ENCODE measurements at places on chromosomes 7 and 10. TPM values are rescaled to one million over a fixed set of nuclear protein-coding genes. Genes with fewer than 3 reads are reported as not detected.

DNA sequence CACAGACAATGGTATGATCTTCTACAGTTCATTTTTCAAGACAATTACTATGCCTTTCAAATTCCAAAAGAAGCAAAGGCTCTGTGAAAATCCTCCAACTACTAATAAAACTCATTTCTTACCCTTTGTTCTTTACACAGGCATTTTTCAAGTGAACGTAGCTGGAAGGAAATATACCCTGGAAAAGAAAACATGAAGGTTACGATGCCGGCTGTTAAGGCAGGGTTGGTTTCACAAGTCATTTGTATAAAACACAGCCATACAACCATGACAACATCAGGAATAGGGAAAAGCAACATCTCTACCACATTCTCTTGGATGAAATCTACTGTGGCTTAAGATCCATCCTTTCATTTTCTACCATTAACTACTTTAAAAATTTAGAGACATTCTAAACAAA, 207.9 kb downstream of the DOCK4 start:
- no peak for DNase-seq

DNA sequence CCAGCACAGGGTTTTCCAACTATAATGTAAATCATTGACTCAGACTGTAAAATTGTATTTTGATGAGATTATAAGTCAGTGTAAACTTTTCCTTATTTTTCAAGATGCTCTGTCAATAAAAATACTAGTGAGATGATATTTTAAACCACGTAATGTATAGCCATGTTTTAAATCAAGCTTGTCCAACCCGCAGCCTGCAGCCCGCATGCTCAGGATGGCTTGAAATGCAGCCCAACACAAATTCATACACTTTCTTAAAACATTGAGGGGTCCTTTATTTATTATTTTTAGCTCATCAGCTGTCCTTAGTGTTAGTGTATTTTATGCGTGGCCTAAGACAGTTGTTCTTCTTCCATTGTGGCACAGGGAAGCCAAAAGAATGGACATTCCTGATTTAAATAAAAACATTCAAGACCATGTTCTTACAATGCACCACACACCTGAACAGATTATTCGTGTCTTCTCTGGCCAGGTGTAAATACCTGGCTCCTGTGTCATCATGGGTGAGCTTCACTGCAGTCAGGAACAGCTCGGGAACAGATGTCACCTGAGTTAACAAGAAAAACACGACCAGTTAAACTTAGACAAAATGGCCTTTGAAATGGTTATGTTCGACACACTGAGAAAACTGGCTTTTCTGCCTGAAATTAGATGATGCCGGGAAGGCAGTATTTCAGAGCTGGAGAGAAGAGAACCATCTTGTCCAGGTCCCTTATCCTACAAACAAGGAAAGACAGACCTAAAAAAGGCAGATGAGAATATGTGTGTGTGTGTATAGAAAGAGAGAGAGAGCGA, 5.9 kb downstream of the PITRM1 start:
- no peak for DNase-seq

- DNase-seq = no peak
These were observed 475.4 kb upstream of the GHITM start for GRCh38 chr10:83663918-83664317.

GRCh38 chr7:96118449-96119001, 203.4 kb downstream of the SLC25A13 start:
- DNase-seq = no peak

GRCh38 chr10:44397476-44398225, 12.8 kb upstream of the CXCL12 start:
- peak; percentile 74 for DNase-seq

- peak; percentile 21 for DNase-seq
These were observed 248.8 kb upstream of the FZD8 start for GRCh38 chr10:35890676-35891495.

- DNase-seq = peak; percentile 25
These were observed 1.2 kb downstream of the GRIFIN start for GRCh38 chr7:2474813-2475677.

- DNase-seq = no peak
These were observed 81.4 kb upstream of the KIAA1217 start for GRCh38 chr10:24127516-24127915.

DNA sequence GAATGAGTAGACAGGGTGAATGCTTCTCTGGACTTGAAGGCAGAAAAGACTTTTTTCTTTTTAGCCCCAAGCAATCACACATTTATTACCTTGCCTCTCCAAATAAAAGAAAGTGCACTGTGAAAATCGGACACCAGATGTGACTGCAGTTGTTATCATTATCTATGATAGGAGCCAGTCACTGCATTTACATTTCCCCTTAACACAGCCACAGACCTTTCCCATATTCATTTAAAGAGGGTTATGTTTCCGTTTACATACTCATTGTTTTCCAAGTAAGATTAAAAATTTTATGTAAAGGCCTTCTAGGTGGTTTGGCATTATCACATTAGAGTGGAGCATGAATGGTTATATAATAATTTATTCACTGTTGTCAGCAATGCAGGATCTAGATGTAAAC, 586.8 kb downstream of the SORCS1 start:
- DNase-seq = no peak

DNA sequence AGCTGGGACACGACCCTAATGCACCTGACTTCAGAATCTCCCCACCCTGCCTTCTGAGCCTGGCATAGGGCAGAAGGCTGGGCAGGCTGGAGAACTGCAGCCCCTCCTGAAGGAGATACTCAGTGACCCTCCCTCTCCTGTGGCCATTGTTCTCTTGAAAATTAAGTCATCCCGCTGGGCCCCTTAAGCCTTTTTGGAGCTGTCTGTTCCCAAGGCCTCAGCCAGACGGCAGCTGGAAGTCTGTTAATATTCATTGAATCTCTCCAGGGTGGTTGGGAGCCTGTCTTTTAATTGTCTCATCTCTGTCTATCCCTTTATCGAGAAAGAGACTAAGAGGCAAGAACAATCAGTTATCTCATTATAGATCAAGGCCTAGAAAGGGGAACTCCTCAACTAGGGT, 118.1 kb upstream of the PCBD1 start:
- DNase-seq = no peak

DNA sequence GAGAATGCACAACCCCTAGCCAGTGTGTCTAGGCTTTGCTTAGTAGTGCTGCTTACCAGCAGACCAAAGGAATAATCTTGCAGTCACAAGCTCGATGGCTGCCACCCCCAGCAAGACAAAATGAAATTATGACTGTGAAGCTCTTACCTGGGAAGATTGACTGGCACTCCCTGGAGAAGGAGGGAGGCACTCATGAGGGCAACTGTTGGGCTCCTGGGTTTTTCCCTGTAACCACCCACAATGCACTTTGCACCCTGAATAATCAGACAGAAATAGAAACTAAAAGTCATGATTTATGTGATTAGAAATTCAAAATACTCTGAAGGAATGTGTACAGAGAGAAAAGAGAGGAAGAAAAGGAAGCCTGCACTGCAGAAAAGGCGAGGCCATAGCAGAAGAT, 144.3 kb upstream of the DGKB start:
- DNase-seq = no peak

DNA sequence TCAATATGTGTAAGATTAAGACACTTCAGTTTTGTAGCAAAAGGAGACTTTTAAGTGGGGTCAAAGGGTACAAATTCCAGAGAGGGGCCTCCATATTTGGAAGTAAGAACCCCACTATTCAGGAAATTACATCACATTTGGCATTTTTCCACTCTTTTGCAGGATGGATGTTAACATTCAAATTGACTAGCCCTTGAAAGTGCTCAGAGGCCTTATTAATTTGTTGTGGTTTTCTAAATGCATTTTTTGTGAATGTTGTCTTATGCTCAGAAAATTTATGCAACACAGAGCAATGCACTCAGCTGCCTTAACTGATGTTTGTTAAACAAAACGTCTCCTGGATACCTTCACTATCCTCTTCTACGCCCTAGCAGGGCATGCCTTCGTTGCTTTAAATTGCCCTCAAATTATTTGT, 50.9 kb upstream of the PDLIM1 start:
- peak; percentile 90 for DNase-seq

- no peak for DNase-seq
These were observed 6.3 kb upstream of the AQP1 start for GRCh38 chr7:30905078-30906012.

DNA sequence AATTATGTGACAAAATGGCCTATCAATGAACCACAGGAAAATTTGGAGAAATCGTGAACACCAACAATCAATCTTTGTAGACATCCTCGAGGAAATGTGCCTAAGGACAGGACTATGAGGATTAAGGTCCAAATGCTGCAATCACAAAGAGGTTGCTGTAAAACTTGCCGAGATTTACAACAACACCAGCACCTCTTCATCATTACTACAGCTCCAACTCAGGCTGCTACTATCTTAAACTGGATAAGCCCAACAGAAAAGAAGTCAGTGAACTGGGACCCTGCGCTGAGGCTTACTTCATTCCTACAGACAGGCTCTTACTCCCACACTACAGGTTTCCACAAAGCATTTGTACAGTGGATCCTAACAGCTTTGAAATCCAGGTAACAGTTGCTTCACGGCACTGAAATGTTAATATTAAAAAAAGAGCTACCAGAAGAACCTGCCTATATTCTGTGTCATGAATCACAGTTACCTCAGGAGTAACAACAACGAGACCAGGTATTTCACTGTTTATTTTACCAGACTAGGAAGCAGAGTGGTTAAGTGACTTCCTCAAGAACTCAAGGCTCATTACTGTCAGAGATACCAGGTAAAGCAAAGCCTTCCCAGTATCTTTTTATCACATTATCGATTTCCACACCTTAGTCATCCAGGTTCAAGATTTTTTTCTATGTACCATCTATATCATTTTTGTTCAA, 23.9 kb downstream of the CACUL1 start:
- DNase-seq = no peak

DNA sequence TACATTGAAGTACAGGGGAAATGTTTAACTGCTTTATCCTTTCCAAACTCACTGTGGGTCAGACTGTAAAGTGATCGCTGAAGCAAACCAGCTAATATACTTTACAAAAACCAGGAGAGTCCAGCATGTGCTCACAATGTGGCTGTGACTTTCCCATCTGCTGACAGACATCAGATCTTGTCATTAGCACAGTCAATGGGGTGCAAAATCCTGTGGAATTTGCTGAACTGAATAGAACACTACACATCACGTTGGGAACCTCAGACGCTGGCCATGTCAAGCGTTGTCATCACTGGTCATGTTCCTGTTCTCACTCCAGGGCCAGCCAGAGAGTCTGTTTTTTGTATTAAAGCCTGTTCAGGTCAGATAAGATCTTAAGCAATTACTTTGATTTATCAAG, 83.4 kb downstream of the AGMO start:
- DNase-seq = no peak

- DNase-seq = no peak
These were observed 19.0 kb downstream of the MTPN start for GRCh38 chr7:135958173-135958572.

DNA sequence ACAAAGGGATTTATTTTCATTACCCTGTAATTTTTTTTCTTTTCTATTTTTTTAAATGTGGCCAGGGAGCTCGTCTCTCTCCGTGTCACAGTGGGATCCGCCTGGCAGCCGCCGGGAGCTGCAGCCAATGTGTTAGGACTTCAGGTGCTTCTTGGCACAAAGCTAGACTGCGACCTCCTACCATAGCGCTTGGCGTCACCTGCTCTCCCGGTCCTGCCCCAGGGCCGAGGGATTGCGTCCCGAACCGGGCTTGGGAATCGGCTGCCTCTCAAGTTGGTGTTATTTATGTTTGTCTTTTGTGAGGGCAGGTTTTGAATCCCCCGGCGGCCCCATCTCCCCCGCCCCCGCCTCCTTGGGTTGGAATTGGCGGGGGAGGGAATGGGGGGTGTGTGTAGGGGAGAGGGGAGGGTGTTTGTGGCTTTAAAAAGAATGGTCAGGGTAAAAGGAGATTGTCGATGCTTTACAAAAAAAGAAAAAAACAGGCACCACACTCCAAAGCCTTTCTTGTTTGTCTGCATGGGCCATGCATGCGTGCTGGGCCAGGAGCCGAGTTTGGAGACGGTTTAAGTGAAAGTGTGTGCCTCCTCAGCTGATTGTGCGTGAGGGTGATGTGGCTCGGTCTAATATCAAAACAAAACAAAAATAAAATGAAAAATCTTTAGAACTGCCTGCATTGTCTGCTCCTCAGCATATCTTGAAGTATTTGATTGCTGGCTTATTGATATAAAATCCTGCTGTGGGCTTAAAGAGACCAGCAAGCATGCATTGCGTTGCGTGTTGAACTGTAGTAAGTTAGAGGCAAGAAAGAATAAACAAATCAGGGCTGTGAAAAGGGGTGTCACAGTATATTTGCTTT, 1.2 kb downstream of the PPP1R9A start:
- peak; percentile 8 for DNase-seq

DNA sequence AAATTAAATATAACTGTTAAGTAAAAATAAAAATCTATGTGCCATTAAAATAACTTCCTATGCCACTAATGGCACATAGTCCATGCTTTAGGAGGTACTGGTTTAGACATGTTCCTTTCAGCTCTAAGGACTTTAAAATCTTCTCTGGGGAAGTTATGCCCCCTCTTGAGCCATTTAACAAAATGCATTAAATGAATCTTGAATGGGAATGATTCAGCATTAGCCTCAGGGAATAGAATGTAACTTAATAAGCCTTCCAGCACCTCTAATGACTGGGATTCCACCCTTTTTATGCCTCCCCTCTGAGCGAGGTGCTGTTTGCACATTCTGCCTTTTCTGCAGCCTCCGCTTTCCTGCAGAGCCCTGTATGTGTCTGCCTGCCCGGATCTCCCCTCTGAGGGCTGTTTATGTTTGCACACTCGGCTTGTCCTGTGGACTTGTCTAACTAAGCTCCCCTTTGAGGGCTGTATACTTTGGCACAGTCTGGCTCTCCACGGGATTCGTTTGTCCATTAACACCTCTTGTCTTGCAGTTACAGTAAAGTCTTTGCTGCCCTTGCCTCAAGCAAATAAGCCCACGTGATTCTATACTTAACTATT, 108.4 kb upstream of the HPS1 start:
- DNase-seq = no peak

Gene BLNK
- total RNA-seq = not detected

Gene IDI2
- total RNA-seq = not detected

Gene SPDYE9
- not detected for total RNA-seq

Gene CRYGN
- not detected for total RNA-seq

Gene DPYSL4
- 6.0 TPM for total RNA-seq

Gene HOXA2
- total RNA-seq = 1.7 TPM

Gene CLDN12
- total RNA-seq = 72.8 TPM

Gene GBX1
- total RNA-seq = not detected

Gene UNC5B
- 0.25 TPM for total RNA-seq

Gene LEP
- not detected for total RNA-seq
